Activated CD4-positive, alpha-beta T cell treated with anti-CD3 and anti-CD28 coated beads, Interleukin-2, amount 10 ng/mL, durations not matched to agents 7 days and 5 days (primary cell): ENCODE measurements at places on chromosomes 11 and 22.

DNA sequence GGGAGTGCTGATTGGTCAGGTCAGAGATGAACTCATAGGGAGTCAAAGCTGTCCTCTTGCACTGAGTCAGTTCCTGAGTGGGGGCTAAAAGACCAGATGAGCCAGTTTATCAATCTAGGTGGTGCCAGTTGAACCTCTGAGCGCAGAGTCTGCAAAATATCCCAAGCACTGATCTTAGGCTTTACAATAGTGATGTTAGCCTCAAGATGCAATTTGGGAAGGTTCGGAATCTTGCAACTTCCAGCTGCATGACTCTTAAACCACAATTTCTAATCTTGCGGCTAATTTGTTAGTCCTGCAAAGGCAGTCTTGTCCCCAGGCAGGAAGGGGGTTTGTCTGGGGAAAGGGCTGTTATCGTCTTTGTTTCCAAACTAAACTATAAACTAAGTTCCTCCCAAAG lies 92.3 kb upstream of the PARVA start:
- DNase-seq: no peak

DNA sequence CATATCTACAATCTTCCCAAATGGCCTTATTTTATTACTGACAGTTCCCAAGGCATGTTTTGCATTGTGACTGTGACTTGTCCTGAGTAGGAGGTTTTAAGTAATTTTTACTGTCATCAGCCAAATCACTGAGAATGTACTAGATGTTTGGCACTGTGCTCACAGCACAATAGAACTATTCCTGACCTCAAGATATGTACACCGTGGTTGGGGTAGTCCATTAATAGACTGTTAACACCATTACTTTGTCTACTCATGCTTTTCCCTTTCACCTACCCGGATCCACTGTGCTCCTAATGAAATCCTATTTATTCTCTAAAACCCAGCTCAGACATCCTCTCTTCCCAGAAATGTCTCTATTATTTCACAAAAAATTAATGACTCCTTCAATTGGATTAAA lies 168.7 kb upstream of the TENM4 start:
- DNase-seq: no peak

GRCh38 chr11:101321222-101321621 lies 191.6 kb upstream of the PGR start:
- DNase-seq: no peak

DNA sequence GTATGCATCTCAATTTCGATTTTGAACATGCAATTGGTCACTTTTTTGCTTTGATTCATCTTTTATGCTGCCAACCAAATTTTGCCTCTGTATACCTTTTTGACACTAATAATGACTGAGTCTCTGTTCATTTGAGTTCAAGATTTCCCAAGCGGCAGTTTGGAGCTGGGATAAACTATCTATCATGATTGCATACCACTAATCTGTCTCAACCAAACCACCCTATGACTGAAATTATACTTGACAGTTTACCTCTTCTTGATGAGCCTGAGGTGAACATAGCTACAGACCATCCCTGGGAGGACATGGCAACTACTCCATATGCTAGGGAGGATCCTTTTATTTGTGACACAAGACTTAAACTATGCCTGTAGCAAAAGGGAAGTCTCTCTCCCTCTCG lies 146.2 kb downstream of the PAX6 start:
- DNase-seq: no peak

- no peak for DNase-seq
Measured at GRCh38 chr11:31960126-31960525, 130.7 kb upstream of the RCN1 start.

DNA sequence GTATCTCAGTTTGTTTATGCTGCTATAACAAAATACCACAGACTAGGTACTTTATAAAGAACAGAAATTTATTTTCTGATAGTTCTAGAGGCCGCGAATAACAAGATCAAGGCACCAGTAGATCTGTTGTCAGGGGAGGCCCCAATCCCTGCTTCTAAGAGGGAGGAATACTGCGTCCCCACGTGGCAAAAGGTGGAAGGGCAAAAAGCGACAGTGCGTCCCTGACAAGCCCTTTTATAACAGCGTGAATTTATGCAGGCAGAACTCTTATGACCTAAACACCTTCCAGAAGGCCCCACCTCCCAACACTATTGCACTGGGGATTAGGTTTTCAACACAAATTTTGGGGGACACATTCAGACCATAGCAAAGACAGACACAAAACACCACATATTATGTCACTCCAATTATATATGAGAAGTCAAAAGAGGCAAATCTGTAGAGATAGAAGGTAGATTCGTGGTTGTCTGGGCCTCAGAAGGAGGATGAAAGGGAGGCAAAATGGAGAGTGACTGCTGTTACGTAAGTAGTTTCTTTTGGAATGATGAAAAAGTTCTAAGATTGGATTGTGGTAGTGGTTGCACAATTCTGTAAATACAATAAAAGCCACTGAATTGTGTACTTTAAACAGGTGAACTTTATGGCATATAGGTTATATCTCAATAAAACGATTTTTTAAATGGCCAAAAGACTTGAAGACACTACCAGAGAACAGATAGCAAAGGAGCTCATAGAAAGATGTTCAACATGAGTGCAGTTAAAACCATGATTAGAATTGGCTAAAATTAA lies 30.1 kb upstream of the TNRC6B start:
- no peak for DNase-seq

GRCh38 chr11:113075586-113076095 lies 114.4 kb downstream of the NCAM1 start:
- no peak for DNase-seq

GRCh38 chr22:24973872-24974271 lies 21.4 kb downstream of the KIAA1671 start:
- DNase-seq: no peak

- no peak for DNase-seq
Measured at GRCh38 chr11:117535201-117535849, 207.7 kb downstream of the CEP164 start.

DNA sequence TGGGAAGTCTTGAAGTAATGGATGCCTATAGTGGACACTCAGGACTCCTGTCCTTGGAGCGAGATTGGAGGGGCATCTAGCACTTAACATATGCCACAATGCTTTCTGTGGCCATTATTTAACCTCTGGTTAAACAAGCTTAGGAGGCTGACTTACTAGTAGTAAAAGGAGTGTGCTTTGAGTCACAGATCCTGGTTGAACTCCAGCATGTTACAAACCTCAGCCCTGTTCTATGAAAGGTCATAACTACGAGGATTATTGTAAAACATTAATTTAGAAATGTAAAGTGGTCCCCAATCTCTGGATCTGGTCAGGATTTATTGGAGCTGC lies 1.1 kb upstream of the LBHD1 start:
- DNase-seq: no peak

- DNase-seq: no peak
Measured at GRCh38 chr11:118124929-118125535, 27.6 kb downstream of the SCN4B start.

DNA sequence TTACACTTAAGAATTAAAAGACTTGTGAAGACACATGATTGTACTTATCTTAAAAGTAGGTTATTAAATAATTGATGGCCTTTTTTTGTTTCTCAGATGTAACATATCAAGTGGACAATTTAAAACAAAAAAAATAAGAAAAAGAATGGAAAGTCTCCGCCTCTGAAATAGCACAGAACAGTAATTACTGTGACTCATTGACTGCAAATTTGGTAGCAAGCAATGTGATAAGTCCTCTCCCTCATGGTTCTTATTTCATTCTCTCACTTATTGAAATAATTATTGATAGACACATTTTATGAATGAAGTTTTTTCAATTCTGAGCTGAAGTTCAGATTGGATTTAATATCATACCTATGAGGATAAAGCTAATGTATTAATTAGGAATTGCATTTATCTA lies 717.9 kb upstream of the LUZP2 start:
- DNase-seq: no peak

DNA sequence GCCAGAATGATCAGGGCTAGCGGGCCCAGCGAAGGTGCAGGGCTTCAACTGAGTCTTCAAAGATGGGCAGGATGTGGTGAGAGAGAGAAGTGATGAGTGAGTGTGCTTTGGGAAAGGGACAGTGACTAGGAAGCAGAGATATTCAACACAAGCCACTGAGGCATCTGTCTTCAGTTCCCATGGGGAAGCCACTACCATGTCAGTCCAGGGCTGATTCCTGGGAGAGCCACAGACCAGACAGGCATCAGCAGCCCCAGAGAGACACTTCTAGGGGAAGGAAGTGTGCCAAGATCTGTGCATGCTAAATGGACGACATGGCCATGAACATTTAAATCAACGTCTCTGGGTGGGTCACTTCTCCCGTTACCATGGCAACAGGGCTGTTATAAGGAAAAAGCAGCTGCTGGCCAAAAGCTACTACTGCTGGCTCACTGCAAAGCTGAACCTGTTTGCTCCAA lies 28.5 kb downstream of the P4HA3 start:
- no peak for DNase-seq

DNA sequence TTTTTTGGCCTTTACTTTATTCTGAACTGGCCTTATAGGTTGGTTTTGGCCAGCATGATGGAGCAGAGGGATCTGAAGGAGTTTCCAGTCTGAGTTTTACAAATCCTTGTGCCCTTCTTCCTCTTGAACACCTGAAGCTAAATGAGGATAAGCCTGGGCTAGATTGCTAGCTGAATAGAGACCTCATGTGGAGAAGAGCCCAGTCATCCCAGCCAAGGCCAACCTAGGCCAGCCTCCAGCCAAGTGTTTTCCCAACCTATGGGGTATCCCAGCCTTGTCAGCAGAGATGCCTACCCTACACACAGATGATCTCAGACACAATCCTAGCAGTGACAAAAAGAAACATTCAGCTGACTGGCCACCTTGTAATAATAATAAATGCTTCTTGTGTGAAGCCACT lies 966 bp upstream of the CASP12 start:
- DNase-seq: no peak

DNA sequence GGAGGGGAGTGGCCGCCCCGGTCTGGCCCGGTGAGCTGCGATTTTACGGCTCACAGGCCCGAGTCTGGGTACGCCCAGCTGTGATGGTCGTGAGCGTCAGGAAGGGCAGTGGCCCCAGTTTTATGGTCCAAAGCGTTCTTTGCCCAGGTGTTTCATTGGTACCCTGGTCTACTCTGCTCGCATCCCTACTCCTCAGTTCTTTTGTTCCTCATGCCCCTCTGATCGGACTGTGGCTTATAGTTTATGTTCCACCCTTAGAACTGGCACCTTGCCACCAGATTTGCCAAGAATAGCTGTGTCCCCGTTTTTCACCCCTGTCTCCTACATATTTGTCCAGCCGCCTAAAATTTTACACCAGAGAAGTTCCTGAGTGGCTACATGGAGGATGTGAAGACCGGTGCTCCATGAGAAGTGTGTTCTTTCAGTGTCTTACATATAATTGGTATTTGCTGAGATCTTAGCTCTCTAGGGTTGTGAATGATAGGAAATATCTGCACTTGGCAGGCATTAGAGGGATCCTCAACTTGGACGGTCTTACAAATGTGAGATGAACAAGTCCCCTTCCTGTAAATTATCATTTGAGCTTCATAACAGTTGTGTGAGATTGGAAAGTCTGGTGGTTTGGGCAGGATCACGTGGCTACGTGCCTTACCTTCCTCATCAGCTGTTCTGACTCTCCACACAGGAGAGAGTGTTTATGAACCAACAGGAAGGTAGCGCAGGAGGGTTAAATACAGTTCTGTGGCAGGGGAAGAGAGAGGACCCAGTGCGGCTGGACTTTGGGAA lies 1.1 kb downstream of the PANX1 start:
- peak; percentile 40 for DNase-seq

GRCh38 chr11:45859661-45860140 lies 12.4 kb downstream of the CRY2 start:
- DNase-seq: no peak

GRCh38 chr11:15665368-15665871 lies 550.7 kb downstream of the INSC start:
- no peak for DNase-seq

DNA sequence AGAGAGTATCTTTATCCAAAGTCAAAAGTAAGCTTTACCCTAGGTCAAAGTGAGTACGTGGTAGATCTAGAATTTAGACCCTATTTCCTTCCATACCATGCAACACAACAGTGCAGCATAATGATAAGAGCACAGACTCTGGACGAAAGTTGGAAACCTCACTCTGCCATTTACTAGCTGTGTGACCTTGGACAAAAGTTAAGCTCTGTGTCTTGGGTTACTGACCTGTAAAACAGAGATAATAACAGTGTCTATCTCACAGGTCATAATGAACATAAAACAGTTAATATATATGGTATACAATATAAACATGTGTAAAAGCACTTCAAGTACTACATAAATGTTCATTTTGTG lies 13.6 kb upstream of the CHRNA10 start:
- DNase-seq: no peak

DNA sequence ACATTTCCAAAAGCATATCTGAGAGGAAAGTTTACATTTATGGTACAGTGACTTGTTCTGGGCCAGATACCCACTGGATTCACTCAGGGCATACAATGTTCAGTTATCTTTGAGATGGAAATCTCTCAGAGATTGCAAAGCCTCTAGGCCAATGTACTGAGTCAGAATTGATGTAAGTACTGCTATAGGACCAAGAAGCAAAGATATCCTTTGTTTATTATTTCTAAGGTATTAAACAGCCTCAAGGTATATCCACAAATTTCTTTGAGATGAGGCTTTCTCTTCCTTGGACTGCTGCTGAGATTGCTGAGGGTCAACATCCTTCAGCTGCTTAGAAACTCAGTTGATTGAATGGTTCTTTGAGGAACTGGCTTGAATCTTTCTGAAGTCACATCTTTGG lies 484.0 kb downstream of the METTL15 start:
- DNase-seq: no peak

DNA sequence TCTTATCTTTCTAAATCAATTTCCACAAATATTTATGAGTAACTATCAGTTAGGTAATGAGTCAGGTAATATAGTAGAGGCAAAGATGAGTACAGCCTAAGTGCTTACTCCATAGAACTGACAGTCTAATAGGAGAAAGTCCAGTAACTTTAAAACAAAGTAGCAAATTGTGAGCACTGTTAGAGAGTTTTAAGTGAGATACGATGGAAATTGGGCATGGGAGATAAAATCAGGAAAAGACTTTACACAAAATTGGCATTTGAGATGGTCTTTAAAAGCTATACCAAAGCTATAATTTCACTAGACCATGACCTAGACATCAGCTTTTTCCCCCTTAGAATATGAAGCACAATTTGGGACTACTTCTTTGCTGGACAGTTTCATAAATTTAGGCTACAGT lies 113.7 kb downstream of the CSTPP1 start:
- DNase-seq: no peak

DNA sequence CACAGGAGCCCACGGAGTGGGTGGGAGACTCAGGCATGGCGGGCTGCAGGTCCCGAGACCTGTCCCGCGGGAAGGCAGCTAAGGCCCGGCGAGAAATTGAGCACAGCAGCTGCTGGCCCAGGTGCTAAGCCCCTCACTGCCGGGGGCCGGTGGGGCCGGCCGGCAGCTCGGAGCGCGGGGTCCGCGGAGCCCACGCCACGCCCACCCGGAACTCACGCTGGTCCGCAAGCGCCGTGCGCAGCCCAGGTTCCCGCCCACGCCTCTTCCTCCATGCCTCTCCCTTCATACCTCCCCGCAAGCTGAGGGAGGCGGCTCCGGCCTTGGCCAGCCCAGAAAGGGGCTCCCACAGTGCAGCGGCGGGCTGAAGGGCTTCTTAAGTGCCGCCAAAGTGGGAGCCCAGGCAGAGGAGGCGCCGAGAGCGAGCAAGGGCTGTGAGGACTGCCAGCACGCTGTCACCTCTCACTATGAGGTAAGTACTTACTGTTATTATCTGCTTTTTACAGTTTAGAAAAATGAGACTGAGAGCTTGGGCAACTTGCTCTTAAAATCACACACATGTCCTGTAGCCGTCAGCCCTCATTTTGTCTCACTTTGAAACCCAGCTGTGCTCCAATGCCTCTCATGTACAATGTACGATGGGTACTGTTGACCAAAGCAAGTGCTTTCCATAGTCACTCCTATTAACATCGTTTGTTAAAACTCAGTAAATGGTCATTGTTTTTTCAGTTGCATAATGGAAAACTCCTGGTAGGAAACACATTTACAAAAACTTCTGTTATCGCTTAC lies 12.2 kb upstream of the OR10D3 start:
- DNase-seq: no peak
